ENCODE measurements at places on chromosomes 12 and 14.

DNA sequence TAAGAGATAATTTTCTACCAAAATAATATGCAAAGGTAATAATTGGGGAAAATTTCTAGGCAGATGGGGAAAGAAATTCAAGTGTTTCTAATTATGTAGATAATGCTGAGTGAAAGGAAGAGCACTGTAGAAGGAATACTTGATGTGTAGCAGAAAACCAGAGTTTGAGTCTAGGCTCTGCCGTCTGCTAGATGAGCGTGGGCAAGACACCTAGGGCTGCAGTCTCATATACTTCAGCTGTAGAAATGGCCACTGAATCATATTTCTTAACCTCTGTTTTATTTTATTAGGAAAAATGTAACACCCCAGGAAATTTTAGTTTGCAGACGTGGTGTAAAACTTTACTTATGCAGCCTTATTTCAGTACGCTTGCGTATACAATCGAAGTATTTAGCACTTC lies 59.8 kb upstream of the SLC38A2 start:
- no peak for DNase-seq

DNA sequence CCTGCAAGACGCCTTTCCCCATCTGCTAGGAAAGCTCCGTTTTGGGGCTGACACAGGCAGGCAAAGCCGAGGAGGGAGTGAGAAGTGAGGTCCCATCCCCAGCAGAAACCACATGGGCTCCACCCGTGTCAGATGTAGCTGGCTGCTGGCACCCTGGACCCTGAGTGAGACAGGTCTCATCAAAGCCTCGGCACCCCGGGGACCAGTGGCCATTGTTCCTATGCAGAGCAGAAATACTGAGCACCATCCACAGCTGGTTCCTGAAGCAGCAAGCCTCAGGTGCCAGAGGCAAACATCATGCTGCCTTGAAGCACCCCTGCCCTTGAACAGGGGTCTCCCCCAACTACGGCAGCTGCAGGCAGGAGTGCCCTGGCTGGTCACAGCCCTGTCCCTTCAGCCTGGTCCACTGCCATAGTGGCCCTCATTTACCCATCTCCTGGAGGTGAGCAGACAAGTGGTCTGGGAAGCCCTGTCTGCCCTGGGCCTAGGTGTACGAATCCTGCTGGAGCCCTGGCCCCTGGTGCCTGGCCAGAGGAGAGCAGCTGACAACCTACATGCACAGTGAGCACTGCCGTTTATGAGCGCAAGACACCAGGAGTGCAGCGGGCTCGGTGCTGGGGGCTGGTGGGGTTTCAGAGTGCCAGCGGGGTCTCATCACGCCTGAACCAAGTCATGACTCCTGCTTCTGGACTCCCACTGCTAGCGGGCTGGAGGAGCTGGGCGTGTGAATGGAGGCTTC lies 289.8 kb upstream of the RTL1 start:
- no peak for DNase-seq

DNA sequence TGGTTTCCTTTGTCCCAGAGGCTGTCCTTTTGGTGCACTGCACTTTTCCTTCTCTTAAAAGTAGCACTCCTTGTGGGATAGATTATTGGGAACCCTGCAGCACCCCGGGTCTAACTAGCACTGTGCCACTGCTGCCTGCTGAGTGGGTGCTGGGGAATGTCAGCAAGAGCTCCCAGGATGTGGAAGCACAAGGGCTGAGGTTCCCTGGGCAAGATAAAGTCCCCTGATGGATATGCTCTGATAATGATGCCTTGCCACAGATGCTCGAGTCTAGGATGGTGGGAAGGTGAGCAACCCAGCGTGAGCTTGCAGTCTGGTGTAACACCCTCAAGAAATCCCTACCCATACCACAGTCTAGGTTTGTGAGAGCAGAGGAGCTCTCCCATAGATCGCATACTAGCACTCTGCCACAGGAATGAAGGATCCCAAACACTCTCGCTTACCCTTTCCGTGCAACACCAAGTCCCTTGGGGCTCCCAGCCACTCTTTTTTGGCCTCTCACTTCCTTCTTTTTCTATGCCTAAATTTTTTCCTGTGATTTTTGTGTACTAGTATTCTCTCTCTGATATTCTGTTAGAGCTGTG lies 32.6 kb downstream of the USP15 start:
- DNase-seq = no peak

DNA sequence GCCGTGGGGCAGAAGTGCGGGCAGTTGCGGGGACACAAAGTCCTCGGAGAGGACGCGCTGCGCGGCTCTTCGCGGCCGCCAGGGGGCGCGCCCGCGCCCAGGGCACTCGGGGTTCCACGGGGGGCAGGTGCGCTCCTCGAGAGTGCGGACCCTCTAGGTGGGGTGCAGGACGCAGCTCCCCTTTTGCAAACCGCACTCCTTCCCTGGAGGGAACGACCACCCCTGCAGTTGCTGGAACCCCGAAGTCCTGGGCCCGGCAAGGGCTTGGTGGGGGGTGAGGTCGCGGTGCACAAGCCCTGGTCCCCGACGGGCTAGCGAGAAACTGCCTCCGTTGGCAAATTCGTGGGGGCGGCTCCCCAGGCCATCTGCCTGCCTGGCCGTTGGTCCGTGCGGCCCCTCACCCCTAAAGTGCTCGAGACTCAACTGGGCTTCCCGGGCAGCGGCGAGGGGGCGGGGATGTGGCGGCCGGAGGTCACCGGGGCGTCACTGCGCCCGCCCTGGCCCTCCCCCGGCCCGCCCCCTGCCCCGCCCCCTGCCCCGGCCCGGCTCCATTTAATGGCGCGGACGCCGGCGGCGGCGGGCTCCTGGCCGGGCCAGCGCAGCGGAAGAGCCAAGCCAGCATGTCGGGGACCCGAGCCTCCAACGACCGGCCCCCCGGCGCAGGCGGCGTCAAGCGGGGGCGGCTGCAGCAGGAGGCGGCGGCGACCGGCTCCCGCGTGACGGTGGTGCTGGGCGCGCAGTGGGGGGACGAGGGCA lies at the start of gene ADSS1:
TSS of gene ADSS1 (plus strand) at position 579 of the 756 bp plus-strand sequence. CDS start at position 621, 42 bp downstream.
- DNase-seq = peak; percentile 22

DNA sequence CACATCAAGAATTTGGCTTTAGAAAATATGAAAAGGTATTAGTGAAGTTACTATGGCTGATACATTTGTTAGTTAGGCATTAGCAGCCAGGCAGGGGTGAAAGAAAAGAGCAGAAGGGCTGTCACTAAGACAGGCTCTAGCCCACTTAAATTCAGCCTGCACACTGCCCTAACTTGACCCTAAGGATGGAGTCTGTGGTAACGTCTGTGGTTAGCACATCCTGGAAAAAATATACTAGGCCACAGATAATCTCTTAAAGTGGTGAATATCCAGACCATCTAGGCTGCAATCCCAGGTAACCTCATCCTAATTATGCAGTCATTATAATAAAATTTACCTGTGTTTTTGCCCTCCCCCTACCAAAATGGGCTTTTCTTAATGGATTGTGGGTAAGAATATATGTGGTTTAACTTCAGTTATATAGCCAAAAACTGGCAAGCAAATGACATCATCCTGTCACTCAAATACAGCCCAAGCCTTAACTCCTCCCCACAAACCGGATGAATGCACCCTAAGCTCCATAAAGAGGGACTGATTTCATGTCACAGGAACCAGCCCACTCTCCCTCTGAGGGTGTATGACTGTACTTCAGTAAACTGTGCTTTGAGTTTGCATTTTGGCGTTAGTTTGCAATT lies 440.9 kb downstream of the LRFN5 start:
- DNase-seq = peak; percentile 46

DNA sequence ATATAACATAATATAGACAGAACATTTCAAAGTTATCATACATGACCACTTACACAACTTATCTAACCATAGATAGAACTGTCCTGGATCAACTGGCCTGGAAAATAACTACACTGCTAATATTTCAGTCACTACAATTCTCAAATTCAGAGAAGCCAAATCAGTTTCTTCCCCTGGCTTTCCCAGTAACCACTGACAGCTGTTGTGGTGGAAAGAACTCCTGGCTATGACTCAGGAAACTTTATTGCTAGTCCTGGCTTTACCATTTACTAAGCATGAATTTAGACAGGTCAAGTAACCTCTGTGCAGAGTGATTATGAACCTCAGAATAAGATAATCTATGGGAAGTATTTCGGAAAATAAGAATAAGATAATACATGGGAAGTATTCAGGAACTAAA lies 244.9 kb upstream of the DIO2 start:
- DNase-seq = peak; percentile 57

GRCh38 chr14:100292776-100293461 lies 13.3 kb downstream of the SLC25A29 start:
- no peak for DNase-seq

DNA sequence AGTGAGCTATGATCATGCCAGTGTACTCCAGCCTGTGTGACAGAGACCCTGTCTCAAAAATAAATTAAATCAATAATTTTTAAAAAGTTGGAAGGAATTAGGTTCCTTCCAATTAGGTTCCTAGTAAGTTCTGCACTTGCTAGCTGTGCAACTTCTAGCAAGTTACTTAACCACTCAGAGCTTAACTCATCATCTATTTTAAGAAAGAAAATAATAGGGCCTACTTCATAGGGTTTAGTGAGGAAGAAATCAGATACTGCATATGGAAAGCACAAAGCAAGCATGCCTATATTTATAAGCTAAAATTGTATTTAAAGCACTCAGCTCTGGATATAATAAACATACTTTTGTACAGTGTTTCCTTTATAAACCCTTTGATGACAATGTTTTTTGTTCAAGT lies 10.7 kb downstream of the FOXN3 start:
- no peak for DNase-seq

DNA sequence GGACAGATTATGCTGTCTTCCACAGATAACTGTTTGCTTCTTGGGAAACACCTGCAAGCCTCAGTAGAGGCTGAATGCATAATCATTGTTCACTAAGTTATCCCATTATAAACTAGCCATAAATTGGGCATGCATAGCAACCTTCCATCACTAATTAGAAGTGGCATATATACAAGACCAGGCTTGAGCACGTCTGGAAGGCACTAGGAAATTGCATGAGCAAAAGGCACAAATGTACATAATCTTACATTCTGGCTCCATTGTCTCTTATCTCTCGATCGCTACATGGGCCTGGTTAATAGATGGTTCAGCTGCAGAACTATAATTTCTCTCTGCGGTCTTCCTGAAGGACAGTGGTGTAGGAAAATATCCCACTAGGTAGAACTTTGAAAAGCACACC lies 679.2 kb downstream of the RPL10L start:
- DNase-seq = no peak

DNA sequence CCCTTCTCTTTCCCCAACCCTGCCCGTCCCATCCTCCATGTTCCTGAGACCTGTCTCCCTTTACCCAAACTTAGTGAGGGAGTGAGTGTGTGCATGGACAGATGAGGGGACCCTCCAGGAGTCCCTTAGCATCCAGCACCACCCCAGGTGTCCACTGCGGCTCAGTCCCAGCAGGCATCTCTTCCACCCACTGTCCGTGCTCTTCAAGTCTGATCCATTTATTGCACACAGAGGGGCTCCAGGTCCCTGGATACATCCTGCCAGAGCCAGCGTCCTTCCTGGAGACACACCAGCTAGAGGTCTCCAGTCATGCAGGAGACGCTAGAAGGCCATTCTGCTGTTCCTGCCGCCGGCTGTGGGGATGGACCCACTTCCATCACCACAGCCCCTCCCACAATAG lies 239.2 kb downstream of the ADGRD1 start:
- no peak for DNase-seq

DNA sequence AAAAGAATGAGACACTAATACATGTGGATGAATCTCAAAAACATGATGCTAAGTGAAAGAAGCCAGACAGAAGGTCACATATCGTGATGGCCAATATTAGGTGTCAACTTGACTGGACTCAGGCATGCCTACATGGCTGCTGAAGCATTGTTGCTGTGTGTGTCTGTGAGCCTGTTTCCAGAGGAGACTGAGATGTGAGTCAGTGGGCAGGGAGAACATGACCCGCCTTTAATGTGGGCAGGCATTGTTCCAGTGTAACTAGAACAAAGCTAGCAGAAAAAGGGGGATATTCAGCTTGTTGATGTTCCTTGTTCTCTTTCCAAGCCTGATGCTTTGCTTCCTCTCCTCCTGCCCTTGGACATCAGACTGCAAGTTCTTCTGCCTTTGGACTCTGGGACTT lies 47.6 kb downstream of the DCAF5 start:
- DNase-seq = peak; percentile 40

DNA sequence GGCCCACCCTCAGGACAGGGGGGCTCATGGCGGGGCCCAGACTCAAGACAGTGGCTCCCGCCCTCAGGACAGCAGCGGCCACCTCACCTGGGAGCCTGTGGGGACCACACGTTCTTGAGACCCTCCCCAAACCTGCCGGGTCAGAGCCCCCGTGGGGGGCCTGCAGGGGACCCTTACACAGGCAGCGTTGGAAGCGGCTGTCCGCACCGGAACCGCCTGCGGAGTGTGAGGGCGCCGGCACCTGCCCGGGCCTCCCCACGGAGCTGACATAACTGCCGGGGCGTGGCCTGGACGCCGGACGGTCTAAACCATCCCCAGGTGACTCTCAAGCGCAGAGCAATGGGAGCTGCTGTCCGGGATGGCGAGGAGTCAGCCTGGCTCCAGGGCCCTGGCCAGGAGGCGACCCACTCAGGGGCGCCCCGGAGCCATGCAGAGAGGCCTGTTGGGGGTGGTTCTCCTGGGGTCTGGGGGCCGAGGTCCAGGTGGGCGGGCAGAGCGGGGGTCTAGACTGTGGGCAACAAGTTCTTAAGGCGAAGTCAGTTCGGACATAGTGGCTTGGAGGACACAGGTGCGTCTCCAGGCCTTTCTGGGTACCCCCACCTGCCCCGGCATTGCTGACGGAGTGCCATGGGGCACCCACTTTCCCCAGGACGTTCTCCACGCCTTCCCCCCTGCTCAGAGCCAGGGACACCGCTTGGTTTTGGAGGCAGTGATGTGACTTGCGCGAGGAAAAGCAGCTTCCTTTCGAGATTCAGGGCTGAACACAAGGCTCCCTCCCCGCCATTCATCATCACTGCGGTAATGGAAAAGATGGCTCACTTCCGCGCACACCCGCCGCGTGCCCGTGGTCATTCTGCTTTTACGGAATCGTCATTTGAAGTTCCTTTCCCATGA lies 23.2 kb downstream of the GALNT9 start:
- no peak for DNase-seq

GRCh38 chr12:23614280-23614679 lies 335.2 kb downstream of the SOX5 start:
- DNase-seq = no peak

DNA sequence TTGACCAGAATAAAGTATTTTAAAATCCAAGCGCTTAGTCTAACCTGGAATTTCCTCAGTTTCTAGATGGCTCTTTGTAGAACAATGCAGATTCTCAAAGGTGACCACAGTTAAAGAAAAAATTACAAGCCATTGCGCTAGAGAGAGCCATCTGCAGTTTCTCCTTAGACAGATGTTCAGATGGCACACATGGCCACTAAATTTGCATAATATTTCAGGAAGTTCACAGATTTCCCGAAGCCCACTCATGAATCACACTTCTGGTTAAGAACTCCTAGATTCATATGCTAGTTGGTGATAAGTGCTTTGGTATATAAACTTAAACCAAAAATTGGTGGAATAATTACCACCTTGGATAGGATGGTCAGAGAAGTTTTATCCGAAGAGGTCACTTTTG lies 749 bp downstream of the AKAP3 start:
- DNase-seq = no peak

GRCh38 chr12:6426882-6427671 lies 17.7 kb upstream of the CD27 start:
- DNase-seq = no peak

GRCh38 chr14:40447017-40447416 lies 1014.8 kb upstream of the FBXO33 start:
- no peak for DNase-seq

Measured in fibroblast of skin of abdomen (primary cell).